ENCODE measurements at places on chromosomes 4 and X.

DNA sequence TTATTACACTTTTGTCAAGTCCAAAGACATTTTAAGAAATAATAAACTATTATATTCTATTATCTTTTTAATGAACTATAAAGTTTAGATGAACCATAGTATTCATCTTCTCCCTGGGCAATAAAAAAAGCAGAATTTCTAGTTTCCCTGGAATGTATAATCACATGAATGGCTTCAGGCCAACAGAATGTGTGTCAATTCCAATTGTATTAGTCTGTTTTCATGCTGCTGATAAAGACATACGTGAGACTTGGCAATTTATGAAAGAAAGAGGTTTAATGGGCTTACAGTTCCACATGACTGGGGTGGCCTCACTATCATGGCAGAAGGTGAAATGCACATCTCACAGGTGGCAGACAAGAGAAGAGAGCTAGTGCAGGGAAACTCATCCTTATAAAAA, 70.7 kb upstream of the ANXA10 start:
- no peak for DNase-seq

DNA sequence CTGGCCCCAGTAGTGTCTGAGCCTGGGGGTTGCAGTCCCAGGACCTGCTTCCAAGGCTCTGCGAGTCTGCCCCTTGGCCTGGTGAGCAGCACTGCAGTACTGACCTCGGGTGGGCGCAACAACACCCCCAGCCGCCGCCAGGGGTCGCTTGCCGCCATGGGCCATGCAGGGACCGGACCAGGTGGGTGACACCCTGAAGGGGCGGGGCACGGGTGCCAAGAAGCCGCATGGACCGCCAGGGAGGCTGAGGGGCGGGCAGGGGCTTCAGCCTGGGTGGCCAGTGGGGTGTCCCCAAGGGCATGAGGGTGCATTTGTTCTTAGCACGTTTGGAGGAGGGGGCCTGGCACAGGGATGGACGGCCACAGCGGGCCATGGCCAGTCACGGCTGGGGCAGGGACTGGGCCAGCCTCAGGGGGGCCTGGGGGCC, 25.0 kb downstream of the TACC3 start:
- peak; percentile 74 for DNase-seq

DNA sequence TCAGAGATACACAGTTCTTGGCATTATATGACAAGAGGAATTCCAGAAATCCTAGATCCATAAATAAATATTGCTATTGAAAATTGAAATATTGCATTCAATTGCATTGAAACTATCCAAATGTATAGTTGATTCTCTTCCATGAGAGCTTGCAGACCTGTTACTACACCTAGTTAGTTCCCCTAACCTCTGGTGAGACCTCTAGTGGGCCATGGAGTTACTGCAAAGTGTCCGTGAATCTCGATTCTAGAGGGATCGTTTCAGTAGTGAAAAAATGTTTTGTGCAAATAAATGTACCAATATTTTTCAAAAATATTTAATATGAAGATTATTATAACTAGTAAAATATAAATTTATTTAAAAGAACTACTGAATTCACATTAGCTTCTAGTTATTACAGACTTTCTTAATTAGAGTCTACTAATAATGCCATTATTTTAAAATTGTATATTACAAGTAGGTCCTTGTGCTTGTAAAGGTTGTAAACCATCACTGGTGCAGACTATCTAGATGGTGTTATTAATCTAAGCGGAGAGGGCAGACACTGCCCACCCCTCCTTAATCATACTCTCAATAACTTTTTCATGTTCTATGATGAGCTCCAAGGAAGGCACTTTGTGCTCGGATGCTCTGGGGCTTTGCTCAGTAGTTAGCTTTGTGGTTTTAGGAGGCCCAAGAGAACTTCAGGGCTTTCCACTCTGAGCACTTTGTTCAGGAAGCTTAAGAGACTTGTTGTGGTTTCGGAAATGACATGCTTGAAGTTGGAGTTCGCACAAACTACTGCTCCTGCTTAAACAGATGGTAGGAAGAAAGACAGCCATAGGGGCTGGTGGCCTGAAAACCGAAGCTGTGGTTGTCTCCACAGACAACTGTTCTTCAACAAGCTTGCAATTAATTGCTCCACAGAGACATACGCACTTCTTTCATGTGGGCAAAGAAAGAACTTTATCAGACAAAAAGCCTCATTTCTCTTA, 42.8 kb downstream of the IL21 start:
- peak; percentile 62 for DNase-seq

- DNase-seq = no peak
Observed at GRCh38 chrX:122303761-122304160, 880.3 kb upstream of the GRIA3 start.

DNA sequence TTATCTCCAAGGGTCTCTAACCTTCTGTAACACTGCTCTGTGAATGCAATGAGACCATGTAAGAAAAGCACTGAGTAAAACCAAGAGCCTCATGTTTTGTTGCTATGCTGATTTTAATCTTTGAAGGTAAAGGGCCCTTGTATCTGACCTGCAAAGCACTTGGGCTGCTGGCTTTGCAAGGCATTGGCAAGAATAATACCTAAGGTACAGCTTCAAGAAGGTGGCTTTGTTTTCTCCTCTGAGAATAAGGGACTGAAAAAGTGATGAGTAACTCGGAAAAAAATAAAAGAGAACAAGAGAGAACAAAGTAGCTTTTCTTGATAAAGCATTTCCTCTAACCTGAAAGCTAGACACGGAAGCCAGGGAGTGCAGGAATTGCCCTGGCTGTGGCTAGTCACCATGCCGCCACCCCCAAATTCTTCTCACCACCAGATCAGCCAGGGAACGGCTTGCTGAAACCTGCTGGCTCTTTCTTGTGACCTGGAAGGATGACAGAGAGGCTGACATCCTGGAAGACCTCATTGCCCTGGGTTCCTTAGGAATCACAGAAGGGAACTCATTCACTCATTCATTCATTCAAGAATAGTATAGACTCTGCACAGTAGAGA, 41.8 kb upstream of the HS3ST1 start:
- DNase-seq = no peak

DNA sequence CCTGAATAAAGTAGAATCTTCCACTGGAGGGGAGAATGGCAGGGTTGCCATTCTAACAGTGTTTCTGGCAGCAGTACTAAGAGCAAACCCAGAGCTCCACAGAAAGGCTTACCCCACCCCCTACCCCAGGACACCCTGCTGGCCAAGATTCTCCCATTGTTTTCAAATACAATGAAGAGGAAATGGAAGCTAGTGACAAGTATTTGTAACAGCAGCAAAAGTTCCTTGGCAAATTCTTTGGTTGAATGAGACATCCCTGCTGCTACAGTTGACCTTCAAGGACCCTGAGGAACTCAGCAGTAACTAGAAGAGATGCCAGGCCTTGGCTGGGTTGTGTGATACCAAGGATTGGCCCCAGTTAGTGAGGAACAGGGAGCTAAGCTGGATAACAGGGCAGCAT, 124.2 kb upstream of the DGKK start:
- no peak for DNase-seq

DNA sequence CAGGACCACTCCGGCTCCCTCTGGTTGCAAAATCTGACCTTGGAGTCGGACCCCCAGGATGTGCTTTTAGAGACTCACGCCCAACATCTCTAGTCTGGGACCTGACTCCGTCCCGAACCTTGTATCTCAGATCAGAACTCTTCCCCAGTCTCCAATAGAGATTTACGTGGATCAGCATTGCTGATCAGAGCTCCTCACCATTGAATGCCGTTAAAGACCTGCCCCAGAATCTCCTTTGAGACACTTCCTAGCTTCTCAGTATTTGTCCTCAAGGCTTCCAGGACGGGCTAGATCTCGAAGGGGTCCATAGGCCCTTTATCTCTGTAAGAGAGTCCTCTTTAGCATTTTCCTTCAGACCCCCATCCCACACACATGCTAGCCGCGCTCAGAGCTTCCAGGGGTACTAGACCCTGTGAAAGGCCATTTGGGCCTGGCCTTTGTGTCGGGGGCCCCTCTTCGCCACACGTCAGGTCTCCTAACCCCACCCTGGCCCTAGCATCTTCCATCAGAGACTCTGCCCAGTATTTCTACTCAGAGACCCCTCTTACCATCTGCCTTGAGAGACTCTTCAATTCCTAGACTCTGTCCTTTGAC, 662 bp downstream of the UBA1 start:
- peak; percentile 26 for DNase-seq

DNA sequence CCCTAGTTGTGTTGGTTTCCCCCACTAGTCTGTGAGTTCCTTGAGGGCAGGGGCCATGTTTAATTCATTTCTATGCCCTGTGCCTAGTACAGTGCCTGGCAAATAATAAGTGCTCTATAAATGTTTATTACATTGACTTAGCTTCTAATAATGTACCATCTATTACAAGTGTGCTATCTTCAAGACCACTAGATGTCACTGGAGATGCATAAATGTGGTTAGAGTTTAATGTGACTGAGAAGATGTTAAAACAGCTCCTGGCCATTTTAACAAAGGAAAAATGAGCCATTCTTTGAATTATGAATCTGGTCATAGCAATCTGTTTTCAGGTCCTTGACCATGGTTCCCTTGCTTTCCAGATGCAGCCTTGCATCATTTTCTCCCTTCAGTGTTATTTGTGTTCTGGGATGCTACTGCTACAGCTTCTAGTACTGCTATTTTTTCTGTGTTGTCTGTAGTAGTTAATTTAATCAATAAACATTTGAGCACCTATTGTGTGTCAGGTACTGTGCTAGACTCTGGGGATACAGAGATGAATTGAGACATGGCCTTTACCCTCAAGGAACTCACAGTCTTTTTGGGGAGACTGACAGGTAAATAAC, 43.2 kb downstream of the SLC9A6 start:
- peak; percentile 74 for DNase-seq

DNA sequence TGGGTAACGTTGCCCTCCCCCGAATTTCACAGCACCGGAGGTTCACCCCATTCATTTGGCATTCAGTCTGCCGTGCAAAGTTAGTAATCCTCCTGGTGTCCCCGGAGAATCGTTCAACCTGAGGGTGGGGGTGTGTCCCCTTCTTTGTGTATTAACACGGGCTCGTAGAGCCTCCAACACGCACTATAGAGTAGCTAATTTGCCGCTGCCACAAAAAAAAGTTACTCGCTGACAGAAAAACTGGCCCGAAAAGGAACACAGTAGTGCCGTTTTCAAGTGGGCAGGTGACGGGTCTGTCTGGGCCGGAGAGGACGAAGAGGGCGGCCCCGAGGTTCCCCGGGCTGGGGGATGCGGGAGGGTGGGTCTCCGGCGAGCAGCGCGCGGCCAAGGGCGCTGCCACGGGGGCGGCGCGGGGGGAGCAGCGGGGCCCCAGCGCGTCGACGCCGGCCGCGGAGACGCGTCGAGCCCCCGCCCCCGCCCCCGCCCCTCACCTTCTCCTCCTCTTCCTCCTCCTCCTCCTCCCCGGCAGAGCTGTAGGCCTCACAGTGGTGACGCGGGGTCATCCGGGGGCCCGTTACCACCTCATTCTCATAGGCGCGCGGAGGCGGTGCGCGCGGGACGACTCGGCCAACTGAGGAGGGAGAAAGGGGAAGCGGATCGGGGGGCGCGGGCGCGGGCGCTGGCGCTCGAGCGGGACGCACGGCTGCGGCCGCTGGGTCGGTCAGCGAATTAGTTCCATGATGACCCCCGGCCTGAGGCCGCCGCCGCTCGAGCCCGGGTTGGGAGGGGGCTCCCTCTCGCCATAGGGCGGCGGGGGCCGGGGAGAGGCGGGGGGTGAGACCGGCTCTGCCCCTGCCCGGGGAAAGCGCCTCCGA, 571 bp downstream of the CCNI start:
- DNase-seq = peak; percentile 85

DNA sequence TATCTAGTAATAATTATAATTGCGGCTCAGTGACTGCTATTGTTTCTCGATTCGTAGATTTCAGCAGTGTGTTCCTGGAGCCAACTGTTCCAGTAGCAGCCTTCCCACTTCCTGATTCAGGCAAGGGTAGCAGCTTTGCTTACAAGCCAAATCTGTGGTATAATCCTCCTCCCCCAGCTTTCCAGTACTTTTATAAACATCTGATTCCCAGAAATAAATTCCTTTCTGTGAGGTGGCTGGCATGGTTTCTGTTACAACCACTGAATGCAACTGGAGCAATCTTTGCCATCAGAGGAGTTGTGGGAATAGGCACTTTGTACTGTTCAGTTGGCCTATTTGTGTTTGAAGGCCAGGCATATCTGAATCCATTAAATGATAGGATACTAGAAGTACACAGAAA, 80.0 kb downstream of the GLRA3 start:
- DNase-seq = no peak

GRCh38 chr4:80035336-80035735, 37.7 kb downstream of the ANTXR2 start:
- no peak for DNase-seq

DNA sequence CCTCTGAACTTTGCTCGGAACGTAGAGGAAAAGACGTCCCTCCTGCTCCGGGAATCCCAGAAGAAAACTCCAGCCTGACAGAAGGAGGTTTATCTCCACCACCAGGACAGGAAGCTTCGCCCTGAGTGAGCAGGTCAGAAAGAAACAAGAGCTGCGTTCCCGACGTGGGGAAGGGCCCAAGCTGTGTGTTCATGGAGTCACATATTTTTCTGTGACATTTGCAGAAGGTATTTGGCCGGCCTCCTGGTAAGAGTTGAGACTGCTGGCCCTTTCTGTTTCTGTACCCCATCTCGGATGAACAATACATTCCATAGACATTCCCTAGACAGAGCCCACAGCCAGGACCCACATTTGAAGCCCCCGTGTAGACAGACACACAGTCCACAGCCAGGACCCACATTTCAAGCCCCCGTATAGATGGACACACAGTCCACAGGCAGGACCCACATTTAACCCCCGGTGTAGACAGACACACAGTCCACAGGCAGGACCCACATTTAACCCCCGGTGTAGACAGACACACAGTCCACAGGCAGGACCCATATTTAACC, 230.8 kb downstream of the SHOX start:
- DNase-seq = no peak

DNA sequence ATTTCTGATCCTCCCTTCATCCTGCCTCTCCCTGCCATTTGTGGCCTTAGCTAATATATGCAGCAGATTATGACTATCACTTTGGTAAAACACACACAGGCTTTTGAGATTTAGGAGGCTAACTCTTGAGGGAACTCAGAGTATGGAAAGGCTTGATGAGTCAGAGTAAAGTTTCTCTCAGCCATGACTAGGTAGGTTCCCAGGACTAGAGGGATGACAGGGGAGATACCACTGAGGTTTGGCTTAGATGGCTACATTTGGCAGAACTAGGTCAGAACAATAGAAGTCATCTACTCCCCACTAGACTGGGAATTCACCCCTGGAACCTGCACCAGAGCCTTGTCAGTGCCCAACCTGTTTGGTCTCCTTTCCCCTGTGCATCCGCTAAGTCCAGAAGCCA, 585.7 kb downstream of the TLL1 start:
- peak; percentile 3 for DNase-seq

GRCh38 chr4:136992032-136992431, 540.3 kb downstream of the PCDH18 start:
- no peak for DNase-seq

GRCh38 chrX:133454491-133454914, 39.2 kb upstream of the GPC4 start:
- no peak for DNase-seq

DNA sequence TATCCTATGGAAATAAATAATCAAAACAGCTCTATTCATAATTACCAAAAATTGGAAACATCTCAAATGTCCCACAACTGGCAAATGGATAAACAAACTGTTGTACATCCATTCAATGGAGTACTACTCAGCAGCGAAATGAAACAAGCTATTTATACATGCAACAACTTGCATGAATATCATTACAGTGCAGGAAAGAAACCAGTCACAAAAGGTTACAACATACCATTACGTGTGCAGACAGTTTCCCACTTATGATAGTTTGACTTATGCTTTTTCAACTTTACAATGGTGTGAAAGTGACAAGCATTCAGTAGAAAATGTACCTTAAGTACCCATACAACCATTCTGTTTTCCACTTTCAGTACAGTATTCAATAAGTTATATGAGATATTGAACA, 82.3 kb downstream of the NEK1 start:
- no peak for DNase-seq

- no peak for DNase-seq
Observed at GRCh38 chr4:102868153-102868780, 525 bp upstream of the CISD2 start.

Data from RKO (cell line).